IPS DF 6.9 (cell line): ENCODE measurements at places on chromosomes 4 and X.

- no peak for DNase-seq
Observed at GRCh38 chr4:1192091-1192492, 19.7 kb upstream of the SPON2 start.

DNA sequence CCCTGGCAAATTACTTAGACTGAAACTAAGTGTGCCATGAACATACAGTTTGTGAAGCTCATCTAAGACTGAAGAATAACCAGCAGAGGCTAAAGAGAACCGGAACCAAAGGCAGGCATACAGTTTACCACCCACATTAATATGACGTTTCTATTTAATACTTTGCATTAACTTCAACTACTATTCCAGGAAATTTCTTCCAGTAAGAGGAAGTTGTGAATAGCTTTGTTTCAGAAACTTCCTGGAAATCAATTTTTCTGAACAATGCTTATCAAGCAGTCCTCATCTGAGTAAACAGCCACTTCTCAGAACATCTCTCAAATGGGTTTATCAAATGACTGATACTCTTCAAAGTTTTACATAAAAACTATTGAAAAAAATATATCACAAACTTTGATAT is 252.7 kb downstream of the OPHN1 start:
- no peak for DNase-seq

DNA sequence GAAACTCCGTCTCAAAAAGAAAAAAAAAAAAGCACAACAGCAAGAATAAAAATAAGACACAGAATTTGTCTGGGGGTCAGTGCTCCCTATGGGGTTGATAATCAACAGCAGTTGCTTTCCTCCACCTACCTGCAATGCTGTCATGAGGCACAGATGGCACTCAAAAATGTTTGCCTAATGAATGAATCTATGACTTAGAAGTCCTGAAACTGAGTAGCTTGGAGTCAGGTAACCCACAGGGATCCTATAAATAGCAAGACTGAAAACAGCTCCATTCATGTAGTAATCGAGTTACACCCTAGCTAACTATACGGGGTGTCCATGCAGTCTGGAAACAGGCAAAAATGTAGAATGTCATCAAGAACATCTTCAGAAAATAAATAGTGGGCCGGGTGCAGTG is 19.8 kb upstream of the DDX3X start:
- DNase-seq: no peak

DNA sequence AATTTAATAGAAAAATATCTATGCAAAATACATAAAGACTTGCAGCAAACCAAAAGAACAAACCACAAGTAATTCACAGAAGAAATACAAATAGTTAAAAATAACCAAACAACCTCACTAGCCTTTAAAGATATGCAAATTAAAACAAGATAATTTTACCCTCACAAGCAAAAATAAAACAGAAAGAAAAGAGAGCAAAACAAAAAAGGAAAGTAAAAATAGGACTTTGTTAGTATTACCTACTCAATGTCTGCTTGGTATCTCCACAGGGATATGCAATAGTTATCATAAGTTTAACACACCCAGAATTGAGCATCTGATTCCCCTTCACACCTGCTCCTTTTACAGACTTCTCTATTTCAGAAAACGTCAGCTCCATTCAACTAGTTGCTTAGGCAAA is 737.5 kb upstream of the MAGEB2 start:
- DNase-seq: no peak

- DNase-seq: no peak
Observed at GRCh38 chr4:109574443-109574850, 14.4 kb downstream of the MCUB start.

GRCh38 chr4:101334963-101335572 is 12.3 kb downstream of the PPP3CA start:
- DNase-seq: no peak

GRCh38 chr4:28317221-28317620 is 1456.6 kb downstream of the STIM2 start:
- DNase-seq: no peak

- no peak for DNase-seq
Observed at GRCh38 chrX:42119076-42119475, 195.7 kb upstream of the CASK start.

GRCh38 chr4:75723163-75724065 is 963 bp upstream of the USO1 start:
- DNase-seq: no peak

GRCh38 chr4:2638730-2639129 is 102.3 kb downstream of the FAM193A start:
- DNase-seq: no peak

- DNase-seq: no peak
Observed at GRCh38 chrX:15448010-15448639, 45.0 kb downstream of the PIR start.
